ENCODE measurements at places on chromosomes 3 and 15.

DNA sequence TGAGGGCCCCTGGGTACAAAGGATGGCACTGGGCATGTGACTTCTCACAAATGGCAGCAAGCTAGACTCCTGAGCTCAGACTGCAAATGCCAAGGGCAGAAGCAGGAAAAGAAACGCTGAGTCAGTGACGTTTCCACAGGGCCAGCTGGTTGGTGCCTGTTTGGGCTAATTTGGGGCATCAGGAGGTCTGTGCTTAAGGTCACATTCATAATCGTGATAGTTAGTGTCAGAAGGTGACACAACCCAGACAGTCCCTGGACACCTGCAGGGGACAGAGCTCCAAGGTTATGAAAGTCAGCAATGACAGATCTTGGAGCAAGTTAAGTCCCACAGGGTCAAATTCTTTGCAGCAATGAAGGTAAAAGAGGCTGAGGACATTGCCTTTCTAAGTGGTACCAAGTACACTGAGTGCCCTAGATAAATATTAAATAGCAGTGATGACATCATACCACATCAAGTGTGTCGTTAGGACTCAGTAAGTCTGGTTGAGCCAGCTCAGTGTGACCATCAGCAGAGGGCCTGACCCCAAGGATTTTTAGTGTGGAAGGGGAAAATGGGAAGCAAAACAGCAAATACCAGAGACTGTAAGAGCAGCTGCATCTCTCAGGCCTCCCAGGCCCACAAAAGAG lies 556.9 kb upstream of the CFAP20DC start:
- no peak for DNase-seq

DNA sequence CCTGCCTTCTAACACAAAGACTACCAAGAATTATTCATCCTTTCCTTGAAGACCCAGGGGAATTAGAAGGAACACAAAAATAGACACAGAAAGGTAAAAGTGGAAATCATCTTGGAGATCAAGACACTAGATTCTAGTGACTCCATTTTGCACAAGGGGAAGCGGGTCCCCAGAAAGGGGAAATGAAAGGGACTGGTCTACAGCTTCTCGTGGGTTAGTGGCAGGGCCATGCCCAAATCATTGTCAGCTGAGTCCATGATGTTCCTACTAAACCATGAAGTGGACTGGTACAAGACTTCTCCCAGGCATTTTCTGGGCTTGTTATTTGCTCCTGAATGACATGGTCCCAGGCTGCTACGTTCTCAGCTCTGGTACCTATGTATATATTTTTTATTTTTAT lies 230.7 kb upstream of the TPRG1 start:
- DNase-seq = no peak

- no peak for DNase-seq
Observed at GRCh38 chr3:12229146-12229851, 59.6 kb upstream of the PPARG start.

DNA sequence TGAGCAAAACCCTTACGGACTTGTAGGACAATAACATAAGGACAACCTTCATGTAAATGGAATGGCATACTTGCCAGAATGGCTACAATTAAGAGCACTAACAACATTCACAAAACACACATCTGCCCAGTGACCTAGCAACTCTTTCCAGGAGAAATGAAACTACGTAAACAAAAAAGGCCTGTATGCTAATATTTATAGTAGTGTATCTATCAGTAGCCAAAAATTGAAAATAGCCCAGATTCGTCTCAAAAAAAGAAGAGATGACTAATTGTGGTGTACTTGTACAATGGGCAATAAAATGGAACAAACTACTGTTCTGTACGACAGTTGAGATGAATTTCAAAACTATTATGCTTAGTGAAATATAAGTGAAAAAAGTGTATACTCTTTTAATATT lies 38.4 kb downstream of the CMC1 start:
- no peak for DNase-seq

GRCh38 chr15:42079401-42079908 lies 14.9 kb downstream of the PLA2G4D start:
- DNase-seq = no peak
